ENCODE measurements at places on chromosomes 1 and 21.

GRCh38 chr1:7455796-7456721, 315.0 kb upstream of the VAMP3 start:
- DNase-seq = no peak

DNA sequence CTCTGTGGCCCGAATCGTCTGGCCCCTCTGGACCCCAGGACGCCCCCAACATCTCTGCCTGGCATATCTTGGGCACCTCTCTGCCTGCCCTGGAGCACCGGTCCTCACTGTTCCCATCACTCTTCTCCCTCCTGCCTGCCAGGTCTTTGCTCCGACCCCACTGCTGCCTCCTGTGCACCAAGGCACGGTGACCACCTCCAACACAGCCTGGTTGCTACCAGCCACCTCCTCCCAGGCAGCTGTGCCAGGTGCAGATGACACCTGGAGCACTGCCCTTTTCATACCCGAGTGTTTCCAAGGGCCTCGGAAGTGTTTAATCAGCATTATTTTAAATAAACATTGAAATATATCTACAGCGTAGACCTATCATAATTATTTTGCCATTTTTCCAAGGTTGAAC, 31.3 kb downstream of the PKNOX1 start:
- DNase-seq = no peak

GRCh38 chr1:46790446-46791101, 8.3 kb upstream of the CYP4B1 start:
- no peak for DNase-seq

DNA sequence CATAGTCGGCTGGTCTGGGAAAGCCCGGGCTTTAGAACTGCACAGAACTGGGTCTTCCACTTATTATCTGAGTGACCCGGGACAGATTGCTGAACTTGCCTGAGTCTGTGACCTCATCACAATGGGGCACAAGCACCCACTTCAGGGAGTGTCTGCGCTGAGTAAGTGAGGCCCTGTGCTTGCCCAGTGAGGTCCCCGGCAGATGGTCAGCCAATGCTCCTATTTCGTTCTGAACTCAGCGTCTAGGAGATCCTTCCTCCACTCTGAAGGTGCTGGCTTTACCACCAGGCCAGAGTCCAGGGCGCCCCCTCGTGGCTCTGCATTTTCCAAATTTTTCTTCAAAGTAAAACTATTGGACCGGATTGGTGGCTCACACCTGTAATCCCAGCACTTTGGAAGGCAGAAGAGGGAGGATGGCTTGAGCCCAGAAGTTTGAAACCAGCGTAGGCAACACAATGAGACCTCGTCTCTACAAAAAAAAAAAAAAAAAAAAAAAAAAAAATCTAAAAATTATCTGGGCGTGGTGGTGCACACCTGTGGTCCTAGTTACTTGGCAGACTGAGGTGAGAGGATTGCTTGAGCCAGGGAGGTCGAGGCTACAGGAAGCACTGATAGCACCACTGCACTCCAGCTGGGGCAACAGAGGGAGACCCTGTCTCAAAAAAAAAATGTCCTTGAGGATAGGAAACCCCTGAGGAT, 61.7 kb downstream of the FCRL5 start:
- no peak for DNase-seq

DNA sequence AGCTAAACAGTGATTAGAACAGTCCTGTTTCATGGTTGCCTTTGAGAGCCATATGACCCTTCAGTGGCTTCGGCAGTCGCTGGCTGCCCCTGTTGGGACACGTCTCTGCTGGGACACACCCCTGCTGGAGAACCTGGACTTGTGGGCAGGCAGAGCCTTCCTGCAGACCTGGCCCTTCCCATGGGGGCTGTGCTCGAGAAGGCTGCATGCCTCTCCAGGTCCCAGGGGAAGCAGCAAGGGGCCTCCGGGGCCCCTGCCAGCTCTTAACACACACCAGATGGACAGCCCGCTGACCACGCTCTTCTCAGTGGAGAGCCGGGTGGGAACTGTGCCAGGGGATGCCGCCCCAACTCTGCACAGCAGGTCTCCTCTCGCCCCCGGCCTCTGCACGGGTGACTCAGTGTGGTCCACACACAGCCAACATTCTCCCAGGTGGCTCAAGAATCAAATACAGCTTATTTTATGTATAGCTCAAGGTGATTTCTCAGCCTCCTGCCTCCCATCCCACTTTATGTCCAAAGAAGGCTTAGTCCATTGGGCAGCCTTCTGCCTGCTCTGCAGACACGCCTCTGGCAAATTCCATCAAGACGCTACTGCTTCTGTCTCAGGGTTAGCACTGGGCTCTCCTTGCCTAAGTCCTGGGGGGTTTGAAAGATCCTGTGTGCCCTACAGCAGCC, 450.8 kb downstream of the KIF26B start:
- DNase-seq = no peak

DNA sequence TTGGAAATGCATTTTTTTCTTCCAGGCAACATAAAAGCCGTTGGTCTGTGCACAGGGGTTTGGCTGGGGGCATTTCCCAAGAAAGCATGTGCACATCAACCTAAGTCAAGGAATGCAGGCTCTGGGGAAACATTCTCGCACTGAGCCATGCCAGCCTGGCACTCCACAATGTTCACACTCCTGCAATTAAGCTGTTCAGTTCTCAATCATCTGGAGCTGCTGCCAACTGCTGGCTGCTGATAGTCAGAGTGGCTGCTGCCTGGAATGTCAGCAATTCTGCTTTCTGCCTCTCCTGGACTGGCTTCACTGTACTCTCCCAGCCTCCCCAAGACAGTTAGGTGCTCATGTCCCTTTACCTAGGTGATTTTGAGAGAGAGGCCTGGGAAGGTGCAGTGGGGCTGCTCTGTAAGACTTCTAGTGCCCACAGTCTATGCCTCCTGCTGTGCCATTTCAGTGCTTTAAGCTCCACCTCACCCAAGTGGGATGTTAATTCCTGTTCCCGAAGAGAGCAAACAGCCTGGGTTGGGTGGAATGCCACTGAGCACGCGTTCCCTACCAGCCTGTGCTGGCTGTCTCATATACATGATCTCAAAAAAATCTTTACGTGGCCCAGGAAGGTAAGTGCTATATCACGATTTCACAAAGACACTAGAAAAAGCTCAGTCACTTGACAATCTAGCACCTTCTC, 131.7 kb downstream of the BRINP2 start:
- no peak for DNase-seq

- DNase-seq = no peak
Measured at GRCh38 chr21:33041981-33042380, 16.2 kb downstream of the OLIG2 start.

DNA sequence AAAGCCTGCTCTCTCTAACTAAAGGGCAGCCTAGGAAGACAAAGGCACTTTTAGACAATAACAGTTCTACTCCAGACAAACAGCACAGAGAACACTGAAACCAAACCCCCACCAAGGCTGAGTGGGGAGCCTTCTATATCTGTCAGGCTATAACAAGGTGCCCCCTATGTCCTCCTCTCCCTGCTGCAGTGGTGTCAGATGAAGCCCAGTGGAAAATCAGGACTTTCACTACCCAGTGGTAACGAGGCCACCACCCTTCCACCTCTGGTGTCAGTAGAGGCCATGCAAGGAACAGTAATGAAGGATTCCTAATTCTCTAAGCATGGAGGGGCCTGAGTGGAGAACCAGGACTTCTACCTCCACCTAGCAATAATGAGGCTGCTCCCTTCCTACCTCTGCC, 83.7 kb downstream of the ZSWIM5 start:
- no peak for DNase-seq

Data from effector CD4-positive, alpha-beta T cell (primary cell).